ENCODE measurements at places on chromosomes 6 and 20. TPM values are rescaled to one million over a fixed set of nuclear protein-coding genes. Genes with fewer than 3 reads are reported as not detected.
A peak's percentile ranks its signal among the peaks of the same experiment; 100 is the strongest.

Gene NMBR
- total RNA-seq, result not detected

Gene L3MBTL1
- 29.3 TPM for total RNA-seq

DNA sequence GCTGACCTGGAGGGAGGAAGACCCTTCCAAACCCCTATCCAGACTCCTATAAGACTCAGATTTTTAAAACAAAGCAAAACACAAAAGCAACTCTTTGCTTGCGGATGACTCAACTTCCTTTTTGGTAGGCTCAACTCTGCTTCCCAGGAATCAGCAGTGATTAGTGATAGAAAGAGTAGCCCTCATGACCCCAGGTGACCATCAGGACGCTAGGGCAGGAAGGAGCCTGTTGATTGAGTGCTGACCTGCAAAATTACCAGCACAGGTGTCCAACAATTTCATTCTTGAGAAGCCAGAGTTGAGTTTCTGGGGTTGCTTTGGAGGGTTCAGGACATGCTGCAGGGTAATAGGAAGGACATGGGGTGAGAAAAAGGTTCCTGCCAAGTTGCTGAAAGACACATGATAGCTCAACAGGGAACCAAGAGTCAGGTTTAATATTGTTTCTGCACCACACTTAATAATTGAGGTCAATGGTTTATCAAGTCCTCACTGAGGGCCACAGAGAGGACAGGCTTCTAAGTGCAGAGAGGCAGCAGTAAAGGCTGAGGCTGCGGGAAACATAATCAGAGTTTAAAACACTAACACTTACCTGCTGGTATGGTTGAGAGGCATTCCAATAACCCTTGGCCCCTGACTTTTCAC is 67.4 kb upstream of the BMP2 start:
- H3K36me3 ChIP-seq, result no peaks in the 10 kb centered on the region
- no peaks in the 10 kb centered on the region for H3K27me3 ChIP-seq
- no peak overlapping the region for H3K4me3 ChIP-seq
- DNase-seq, result no peak

DNA sequence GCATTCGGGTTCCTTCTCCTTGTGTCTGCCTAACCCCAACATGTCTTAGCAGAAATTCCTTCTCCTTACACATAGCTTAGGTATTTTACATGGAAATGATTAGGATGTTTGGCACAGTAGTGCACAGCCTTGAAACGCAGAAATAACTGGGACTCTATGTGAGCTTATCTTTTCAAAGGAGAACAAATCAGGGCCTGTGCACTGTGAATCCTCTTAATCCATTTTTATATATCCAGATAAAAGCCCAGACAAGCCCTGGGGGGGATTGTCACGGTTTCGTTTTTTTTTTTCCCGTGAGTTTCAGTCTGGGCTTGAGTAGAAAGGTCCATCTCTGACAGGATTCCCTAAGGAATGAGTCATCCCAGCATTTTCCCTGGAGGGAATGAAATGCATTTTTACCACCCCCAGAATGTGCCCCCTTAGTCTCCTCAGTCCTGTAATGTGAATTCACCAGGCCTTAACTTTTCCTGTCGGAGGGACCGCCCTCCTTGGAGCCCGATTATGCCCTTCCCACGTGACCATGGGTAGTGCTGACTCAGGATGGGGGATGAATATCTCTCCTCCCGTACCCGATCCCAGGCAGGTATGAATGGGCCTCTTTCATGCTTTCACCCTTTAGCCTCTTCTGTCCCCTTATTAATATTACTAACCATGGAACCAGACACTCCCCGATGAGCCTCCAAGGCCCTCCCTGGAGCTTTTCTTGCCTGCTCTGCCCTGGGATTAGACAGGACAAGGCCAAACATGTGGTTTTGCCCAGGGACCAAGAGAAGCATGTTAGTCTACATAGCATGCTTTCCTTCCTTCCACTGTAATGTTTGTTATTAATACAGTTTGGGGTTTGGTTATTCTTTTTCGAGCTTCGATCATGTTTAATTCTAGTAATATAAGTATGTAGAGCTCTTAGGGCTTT is 23.9 kb upstream of the NAA20 start:
- no peak for DNase-seq
- H3K4me1 ChIP-seq, result peaks cover 91% of the 10 kb centered on the region
- H3K27me3 ChIP-seq, result no peaks in the 10 kb centered on the region
- H3K36me3 ChIP-seq, result no peaks in the 10 kb centered on the region

DNA sequence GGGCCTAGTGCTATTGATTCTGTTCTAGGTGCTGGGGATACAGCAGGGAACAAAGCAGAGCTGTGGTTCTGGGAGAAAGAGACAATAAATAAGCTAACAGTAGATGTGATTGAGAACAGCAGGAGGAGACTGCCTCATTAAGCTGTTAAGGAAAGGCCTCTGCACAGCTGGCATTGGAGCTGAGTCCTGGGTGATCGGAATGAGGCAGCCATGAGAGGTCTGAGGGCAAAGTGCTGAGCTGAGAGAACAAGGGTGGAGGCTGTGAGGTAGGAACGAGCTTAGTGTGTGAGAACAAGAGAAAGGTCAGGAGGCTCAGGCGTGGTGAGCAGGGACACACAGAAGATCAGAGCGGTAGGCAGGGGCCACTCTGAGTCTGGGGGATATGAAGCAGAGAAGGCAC is 18.3 kb downstream of the DDX27 start:
- H3K27me3 ChIP-seq, result no peaks in the 10 kb centered on the region
- H3K4me1 ChIP-seq, result no peaks in the 10 kb centered on the region
- H3K36me3 ChIP-seq, result peaks cover 98% of the 10 kb centered on the region
- no peak overlapping the region for H3K4me3 ChIP-seq

- H3K27me3 ChIP-seq, result peaks cover 4% of the 10 kb centered on the region
- no peak overlapping the region for H3K4me3 ChIP-seq
- H3K4me1 ChIP-seq, result no peaks in the 10 kb centered on the region
- DNase-seq, result no peak
Measured at GRCh38 chr20:39066471-39067242, 104.5 kb downstream of the DHX35 start.

Gene UTRN
- 279 TPM for total RNA-seq

DNA sequence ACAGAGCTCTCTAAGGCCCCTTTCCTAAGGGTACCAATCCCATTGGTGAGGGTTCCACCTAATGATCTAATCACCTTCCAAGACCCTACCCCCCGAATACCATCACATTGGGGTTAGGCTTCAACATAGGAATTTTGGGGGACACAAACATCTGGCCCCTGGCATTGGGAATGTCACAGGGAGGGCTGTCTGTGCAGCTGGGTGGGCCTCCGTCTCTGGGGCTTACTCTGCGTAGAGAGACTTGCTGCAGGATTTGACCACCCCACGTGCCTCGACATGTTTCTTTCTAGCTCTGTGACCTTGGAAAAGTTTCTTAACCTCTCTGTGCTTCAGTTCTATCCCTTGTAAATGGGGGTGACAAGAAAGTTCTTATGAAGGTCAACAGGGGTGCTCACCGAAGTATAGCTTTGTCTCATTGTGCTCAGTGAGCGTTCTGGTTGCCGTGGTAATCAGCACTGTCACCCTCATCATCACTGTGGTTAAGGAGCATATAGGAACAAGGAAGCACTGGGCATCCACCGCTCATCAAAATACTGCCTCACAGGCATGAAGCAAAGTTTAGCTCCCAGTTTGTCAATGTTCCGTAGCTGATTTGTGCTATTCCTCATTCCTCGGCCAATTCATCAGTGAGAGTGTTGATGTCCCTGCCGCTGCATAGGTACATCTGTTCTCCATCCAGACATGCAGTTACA is 152.8 kb downstream of the SYCP2 start:
- DNase-seq, result no peak
- H3K4me3 ChIP-seq, result no peak overlapping the region
- no peak overlapping the region for H3K27ac ChIP-seq
- no peaks in the 10 kb centered on the region for H3K4me1 ChIP-seq
- H3K36me3 ChIP-seq, result no peaks in the 10 kb centered on the region

DNA sequence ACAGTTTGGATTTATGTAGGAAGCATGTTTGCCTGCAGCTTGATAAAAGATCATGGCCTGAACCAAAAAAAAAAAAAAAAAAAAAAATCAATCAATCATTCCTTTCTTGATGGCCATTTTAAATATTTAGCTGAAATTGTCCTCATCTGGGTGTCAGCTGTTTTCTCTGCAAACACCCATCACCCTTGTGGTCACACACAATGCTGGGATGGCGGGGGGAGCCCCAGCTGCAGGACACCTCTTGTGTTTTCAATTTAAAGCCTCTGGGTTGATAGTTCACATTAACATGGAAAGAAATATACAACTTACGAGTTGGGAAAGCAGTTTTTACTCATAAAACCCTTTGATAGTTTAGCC is 160.4 kb downstream of the ZFP64 start:
- H3K4me3 ChIP-seq, result no peak overlapping the region
- no peaks in the 10 kb centered on the region for H3K36me3 ChIP-seq
- H3K4me1 ChIP-seq, result peaks cover 3% of the 10 kb centered on the region
- no peaks in the 10 kb centered on the region for H3K27me3 ChIP-seq
- no peak overlapping the region for H3K27ac ChIP-seq

GRCh38 chr20:46523108-46523507 is 9.7 kb upstream of the ZNF334 start:
- H3K27ac ChIP-seq, result no peak overlapping the region
- H3K4me3 ChIP-seq, result no peak overlapping the region
- H3K36me3 ChIP-seq, result no peaks in the 10 kb centered on the region
- H3K4me1 ChIP-seq, result no peaks in the 10 kb centered on the region
- no peaks in the 10 kb centered on the region for H3K27me3 ChIP-seq
- DNase-seq, result no peak

Gene TRIM10
- not detected for total RNA-seq

Gene MED23
- 36.5 TPM for total RNA-seq

DNA sequence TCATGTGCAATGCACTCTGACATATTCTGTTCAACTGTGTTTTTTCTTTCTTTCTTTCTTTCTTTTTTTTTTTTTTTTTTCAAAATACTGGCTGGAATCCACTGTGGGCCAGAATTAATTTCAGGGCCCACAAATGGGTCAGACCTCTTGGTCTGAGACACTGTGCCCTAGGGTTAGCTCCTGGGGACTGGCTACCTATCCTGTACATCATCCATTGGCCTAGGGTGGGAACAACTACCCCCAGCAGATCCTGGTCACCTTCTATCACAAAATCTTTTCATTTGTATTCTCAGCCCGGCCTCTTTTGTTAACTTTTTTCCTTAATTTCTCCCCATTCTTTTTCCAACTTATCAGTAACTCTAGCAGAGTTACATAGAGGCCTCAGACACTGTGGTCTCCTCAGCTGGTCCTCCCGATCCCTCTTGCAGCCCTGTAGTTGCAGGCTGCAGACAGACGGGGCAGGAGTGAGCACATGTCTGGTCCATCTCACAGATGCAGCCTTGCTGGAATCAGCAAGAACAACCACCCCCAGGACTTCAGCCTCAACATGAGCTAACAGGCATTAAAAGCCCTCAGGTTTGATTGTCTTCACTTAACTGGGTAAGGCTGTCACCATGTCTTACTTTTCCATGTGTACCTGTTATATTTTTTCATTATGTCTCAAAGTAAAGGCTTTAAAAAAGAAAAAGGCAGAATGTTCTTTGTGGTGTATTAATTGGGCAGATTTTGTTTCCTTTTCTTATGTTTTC is 41.3 kb downstream of the TXLNB start:
- no peak for DNase-seq
- H3K4me1 ChIP-seq, result no peaks in the 10 kb centered on the region
- no peaks in the 10 kb centered on the region for H3K27me3 ChIP-seq
- H3K4me3 ChIP-seq, result no peak overlapping the region
- H3K36me3 ChIP-seq, result no peaks in the 10 kb centered on the region
- no peak overlapping the region for H3K27ac ChIP-seq

GRCh38 chr6:89661559-89661958 is 23.0 kb upstream of the LYRM2 start:
- H3K36me3 ChIP-seq, result peaks cover 98% of the 10 kb centered on the region
- DNase-seq, result no peak
- no peak overlapping the region for H3K27ac ChIP-seq
- H3K27me3 ChIP-seq, result no peaks in the 10 kb centered on the region

GRCh38 chr6:48844696-48845095 is 618.4 kb downstream of the MMUT start:
- H3K4me1 ChIP-seq, result no peaks in the 10 kb centered on the region
- DNase-seq, result no peak
- no peak overlapping the region for H3K4me3 ChIP-seq

DNA sequence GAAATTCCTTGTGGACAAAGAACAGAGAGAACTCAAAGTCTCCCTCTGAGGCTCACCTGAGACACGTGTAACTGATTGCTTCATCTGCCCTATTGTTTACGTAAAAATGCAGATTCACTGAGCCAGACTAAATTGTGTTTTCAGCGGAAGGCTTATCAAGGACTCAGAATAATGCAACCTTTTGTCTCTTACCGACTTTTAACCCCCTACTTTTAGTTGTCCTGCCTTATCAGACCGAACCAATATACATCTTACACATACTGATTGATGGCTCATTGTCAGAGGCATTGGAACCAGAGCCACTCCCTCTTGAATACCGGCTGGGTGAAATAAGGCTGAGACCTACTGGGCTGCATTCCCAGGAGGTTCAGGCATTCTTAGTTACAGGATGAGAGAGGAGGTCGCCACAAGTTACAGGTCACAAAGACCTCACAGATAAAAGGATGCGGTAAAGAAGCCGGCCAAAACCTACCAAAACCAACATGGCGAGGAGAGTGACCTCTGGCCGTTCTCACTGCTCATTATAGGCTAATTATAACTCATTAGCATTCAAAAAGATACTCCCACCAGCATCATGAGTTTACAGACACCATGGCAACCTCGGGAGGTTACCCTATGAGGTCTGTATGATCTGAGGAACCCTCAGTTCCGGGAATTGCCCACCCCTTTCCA is 95.5 kb upstream of the ZNF184 start:
- no peaks in the 10 kb centered on the region for H3K27me3 ChIP-seq
- DNase-seq, result no peak
- H3K36me3 ChIP-seq, result no peaks in the 10 kb centered on the region
- H3K27ac ChIP-seq, result no peak overlapping the region
- no peaks in the 10 kb centered on the region for H3K4me1 ChIP-seq

GRCh38 chr6:82362878-82363427 is 664 bp upstream of the TPBG start:
- no peak for DNase-seq
- peak overlapping the region; percentile 83 for H3K27ac ChIP-seq
- peaks cover 30% of the 10 kb centered on the region for H3K27me3 ChIP-seq
- no peaks in the 10 kb centered on the region for H3K36me3 ChIP-seq

Gene PGK2
- not detected for total RNA-seq

DNA sequence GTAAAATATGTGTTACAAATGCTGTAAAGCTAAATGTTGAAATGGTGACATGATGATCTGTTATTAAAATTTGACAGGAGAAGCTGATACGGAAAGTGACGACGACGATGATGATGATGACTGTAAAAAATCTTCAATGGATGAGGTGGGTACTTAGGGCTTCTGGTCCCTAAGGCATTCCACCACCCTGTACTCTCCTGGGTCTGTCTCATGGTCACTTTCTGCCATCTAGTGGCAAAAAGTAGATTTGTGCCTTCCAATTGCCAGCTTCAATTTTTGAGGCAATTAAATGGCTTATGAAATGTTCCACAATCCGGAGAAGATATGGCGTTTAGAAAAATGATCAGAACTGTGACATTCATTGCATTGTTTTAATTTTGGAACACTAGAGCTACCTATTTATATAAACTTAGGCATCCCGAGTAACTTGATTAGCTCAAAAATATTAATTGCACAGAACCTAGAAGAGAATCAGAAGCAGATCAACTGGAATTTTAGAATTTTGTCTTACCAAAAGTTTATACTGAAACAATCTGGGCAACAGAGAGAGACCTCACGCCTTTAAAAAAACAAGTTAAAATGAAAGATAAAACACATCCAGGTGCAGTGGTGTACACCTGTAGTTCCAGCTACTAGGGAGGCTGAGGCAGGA is 346.5 kb upstream of the PLCB4 start:
- peak; percentile 53 for DNase-seq
- no peak overlapping the region for H3K4me3 ChIP-seq
- H3K27me3 ChIP-seq, result no peaks in the 10 kb centered on the region
- H3K27ac ChIP-seq, result no peak overlapping the region

GRCh38 chr6:18330548-18331081 is 56.5 kb upstream of the RNF144B start:
- no peak for DNase-seq
- no peak overlapping the region for H3K4me3 ChIP-seq
- H3K27me3 ChIP-seq, result no peaks in the 10 kb centered on the region
